T-helper 1 cell treated with Interleukin-12 subunit alpha and Interleukin-12 subunit beta and Interleukin-4 antibody, amounts not matched to agents 30 ng/mL and 1 ng/mL, for 36 hours (primary cell): ENCODE measurements at places on chromosomes 5 and 9. TPM values are rescaled to one million over a fixed set of nuclear protein-coding genes. Genes with fewer than 3 reads are reported as not detected.

The TOR4A gene
- 16.8 and 16.9 TPM in 2 replicates for total RNA-seq

The ZFP37 gene
- 0.10 and 0.15 TPM in 2 replicates for total RNA-seq

The FAM221B gene
- total RNA-seq = not detected in 2 replicates

The IGFBPL1 gene
- total RNA-seq = not detected in 2 replicates

The ISCA1 gene
- 25.3 and 25.8 TPM in 2 replicates for total RNA-seq

The CCIN gene
- total RNA-seq = 0.10 and 0.17 TPM in 2 replicates
